ENCODE measurements at places on chromosomes 11 and 22. TPM values are rescaled to one million over a fixed set of nuclear protein-coding genes. Genes with fewer than 3 reads are reported as not detected.

Gene CRYBA4
- 0.41 TPM for total RNA-seq

Gene ELMOD1
- 0.47 TPM for total RNA-seq

Gene HPX
- 1.3 TPM for total RNA-seq

Gene RRM1
- 33.0 TPM for total RNA-seq

Gene GRM5
- 0.63 TPM for total RNA-seq

Gene SEPTIN3
- 0.22 TPM for total RNA-seq

Gene PLA2G3
- not detected for total RNA-seq

Gene VSIG10L2
- not detected for total RNA-seq

Gene SHANK3
- total RNA-seq: 40.5 TPM

Measured in kidney (tissue), 22 donors.